NCI-H1694 treated with DMSO at 0.1 percent for 48 hours (cell line): ENCODE measurements at places on chromosomes 3 and 15.

DNA sequence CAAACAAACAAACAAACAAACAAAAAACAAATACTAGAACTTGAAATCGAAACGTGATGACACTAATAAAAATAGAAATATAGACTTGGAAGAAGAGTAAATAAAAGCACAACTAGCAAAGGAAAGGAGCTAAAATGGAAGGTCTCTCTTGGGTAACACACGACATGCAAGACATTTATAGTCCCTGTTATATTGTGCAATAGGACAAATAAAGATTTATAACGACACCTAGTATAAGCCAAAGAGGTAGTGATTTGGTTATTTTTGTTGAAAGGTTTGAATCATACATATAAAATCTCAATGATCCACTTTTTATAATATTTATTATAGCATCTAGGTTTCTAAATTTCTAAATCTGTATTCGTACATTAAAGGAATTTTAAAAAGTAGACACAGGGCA is 349.6 kb downstream of the CHST2 start:
- DNase-seq, result no peak

- DNase-seq, result no peak
Observed at GRCh38 chr3:141728355-141728892, 9.7 kb upstream of the RNF7 start.

GRCh38 chr3:141086188-141086587 is 35.0 kb downstream of the SPSB4 start:
- no peak for DNase-seq

DNA sequence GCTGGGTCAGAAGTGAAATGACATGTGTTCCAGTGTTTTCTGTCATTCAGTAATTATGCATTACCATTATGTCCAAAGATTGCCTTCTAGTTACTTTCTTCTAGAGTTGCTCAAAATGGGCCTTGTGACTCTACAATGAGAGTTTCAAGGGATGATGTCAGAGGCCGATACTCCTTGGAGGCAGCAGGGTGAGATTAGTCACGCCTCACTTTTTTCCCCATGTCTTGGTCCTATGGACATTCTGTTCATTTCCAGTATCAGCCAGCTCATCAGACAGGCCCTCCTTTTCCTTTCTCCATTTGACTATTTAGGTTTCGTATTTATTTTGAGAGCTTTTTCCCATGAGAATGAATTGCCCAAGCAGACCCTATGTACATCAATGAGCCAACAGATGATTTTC is 17.5 kb downstream of the VGLL3 start:
- no peak for DNase-seq

DNA sequence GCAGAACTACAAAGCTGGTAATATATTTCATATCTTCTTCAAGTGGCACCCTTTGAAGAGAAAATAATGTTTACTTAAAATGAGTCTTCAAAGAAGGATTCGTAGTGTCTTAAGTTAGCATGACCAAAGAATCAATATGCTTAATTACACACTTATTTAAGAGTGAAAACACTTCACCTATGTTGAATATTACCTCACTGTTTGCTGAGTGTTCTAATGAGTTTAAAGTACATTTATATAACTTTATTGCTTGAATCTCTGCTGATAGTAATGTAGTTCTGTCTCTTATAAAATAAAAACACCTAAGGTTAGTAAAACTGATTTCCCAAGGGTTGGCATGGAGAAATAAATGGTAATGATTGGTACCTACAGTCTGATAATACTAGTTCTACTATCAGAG is 143.3 kb upstream of the SLC2A2 start:
- no peak for DNase-seq

DNA sequence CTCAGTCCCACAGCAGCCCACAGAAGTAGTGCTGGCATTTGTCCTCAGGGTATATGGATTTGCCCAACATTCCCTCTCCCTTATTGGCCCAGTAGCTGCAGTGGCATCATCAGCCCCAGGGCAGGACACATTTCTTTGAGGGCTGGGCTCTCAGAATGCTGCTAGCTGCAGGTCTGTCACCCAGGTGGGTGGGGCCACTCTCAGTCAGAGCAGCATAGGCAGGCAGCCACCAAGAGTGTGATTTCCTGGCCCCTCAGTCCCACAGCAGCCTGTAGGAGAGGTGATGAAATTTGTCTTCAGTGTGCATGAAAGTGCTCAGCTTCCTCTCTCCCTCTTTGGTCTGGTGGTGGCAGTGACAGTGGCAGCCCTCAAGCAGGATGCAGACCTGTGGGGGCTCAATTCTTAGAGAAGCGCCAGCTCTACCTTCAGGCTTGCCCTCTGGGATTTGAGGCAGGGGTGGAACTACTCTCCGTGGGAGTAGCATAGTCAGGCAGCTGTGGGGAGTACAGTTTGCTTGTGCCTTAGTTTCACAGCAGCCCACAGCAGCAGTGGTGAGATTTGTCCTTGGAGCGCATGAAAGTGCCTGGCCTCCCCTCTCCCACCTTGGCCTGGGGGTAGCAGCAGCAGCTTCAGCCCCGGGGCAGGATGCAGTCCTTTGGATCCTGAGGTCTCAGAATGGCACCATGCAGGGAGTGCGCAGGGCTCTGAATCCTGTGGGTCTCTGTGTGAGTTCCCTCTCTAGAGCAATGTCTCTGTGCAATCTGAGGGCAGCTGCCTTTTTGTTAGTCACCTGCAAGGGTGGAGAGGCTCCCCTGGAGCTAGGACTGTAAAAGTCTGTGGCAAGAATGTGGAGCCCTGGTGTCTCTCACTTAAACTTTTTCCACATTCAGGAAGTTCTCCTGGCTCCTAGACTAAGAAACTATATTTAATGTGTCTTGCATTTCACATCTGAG is 1229.1 kb downstream of the ROBO2 start:
- no peak for DNase-seq

DNA sequence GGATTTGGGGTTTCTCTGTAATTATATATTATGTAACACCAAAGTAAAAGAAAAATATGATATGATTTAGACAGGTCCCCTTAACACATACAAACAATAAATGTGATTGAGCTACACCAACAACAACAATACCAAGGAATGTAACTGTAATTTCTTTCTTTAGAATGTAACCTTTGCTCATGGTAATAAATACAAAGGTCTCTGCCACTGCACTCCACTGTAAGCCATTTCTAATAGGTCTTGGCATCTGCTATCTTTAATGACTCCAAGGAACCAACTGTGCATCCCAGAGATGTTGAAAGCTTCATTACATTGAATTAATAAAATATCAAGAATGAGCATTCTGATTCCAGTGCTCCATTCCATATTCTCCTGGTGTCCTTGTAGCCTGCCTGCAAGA is 88.8 kb downstream of the PDZRN3 start:
- DNase-seq, result no peak

DNA sequence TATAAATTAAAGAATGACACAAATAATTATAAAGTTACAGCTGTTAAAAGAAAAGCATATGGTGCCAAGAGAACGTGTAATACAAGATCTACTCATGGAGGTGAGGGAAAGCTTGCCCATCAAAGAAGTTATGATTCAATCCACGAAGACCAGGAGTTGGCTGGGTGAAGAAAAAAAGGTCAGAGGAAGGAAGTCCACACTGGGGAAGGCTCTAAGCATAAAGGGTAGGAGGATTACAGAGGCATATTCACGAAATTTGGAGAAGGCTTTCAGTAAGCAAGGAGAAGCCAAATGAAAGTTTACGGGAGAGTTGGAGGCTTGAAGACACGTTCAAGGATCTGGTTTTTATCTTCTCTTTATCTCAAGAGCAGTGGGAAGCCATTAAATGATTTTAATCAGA is 1.8 kb upstream of the TGFBR2 start:
- DNase-seq, result no peak

- DNase-seq, result no peak
Observed at GRCh38 chr3:36942638-36943248, 2.1 kb downstream of the TRANK1 start.

DNA sequence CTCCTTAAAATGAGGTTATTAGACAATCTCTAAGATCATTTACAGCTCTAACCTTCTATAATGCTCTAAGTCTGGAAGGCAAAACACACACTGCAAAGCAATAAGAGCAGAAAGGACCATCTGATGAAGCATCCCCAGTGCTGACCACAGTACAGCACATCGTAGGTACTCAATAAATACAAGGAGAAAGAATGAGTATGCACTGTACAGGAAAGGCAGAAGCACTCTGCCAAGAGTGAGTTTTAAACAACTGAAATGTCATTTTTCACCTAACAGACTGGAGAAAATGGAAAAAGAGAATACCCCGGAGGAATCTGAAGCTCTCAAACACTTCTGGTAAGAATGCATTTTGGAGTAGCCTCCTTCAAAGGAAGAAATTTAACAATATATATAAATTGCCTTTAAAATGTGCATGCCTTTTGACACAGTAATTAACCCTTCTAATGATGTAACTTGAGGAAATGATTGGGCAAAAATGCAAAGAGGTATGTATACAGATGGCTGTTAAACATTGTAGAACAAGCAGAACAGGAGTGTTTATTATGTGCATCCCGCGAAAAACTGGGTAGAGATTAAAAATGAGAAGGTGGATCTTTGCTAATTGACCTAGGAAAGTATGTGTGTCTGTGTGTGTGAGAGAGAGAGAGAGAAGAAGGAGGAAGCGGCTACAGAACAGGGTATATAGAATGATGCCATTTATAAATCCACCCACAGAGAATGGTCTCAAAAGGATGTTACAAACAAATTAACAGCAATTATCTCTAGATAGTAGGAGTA is 8.0 kb upstream of the OXTR start:
- DNase-seq, result no peak

DNA sequence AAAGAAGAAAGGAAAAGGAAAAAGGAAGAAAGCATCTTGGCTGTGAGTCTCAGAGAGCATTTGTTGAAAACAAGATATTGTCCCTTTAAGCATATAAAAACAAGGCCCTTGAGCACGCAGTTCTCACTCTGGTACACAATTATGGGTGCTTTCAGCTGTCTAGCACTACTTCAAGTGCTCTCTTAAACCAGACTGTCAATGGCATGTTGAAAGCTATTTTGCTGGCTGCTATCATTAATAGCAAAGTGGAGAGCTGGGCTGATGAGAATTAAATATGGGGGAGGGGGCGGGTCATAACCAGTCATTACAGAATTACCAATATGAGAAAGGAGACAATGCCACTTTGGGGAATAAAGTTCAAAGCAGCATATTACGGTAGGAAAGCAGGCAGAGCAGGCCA is 9.3 kb downstream of the TLE3 start:
- no peak for DNase-seq

GRCh38 chr3:32105291-32106131 is 909 bp upstream of the GPD1L start:
- DNase-seq, result no peak

DNA sequence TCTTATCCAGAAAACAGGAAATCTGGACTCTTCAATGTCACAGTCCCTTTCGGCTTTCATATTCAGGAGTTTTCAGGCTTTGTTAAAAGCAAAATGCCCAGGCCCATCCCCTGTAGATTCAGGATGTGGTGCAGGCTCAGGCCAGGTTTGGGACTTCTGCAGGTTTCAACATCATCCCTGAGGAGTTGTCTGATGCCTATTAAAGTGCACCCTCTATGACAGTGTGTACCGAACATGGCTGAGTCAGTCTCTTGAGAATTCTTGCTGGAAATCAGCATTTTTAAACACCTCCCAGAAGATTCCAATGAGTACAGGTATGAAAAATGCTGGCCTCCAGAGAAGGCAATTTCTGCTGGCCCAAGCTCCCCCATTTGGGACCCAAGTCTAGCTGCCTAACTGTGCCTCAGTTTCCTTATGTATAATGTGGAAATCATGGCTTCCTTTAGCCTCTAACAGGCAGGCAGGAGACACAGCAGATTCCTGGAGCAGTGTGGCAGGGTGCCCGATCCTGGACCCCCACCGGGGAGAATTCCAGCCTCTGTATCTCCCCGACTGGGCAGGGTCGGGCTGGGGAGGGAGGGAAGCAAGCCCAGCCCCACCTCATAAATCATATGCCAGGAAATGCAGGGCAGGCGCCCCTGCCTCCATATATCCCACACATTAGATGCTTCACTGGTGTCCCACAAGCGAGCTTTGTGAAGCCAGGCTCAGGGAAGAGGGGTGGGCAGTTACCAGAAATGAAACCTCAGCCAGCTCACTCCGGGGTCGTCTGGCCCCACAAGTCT is 44.4 kb upstream of the SLC6A11 start:
- no peak for DNase-seq

GRCh38 chr15:94306700-94307650 is 75.6 kb downstream of the MCTP2 start:
- no peak for DNase-seq

- no peak for DNase-seq
Observed at GRCh38 chr3:69126216-69126615, 3.8 kb upstream of the LMOD3 start.

DNA sequence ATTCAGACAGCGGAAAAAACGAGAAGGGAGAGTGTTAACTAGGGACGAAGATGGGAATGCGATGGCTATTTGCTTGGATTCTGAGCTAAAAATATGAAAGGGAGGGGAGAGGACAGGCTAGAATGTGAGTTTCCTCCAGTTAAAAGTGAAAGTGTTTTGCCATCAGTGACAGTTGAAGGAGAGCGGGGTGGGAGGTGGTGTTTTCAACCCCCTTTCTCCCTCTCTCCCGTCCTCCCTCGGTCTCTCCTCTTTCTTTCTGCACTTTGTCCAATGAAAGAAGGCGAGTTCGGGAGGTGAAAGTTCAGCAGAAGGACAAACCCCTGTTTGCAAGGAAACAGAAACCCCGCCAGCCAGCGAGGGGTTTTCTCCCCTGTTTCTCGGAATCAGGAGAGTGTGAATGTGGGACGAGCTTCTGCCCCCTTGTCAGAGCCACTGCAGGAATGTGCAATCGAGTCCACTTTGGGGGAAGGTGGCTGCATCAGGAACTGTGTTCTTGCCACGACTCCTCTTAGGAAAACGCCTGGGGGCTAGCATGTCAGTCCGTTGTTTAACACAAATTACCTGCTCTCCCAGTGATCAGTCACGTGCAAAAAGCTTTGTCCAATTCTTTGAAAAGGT is 975 bp upstream of the FOXP1 start:
- no peak for DNase-seq

DNA sequence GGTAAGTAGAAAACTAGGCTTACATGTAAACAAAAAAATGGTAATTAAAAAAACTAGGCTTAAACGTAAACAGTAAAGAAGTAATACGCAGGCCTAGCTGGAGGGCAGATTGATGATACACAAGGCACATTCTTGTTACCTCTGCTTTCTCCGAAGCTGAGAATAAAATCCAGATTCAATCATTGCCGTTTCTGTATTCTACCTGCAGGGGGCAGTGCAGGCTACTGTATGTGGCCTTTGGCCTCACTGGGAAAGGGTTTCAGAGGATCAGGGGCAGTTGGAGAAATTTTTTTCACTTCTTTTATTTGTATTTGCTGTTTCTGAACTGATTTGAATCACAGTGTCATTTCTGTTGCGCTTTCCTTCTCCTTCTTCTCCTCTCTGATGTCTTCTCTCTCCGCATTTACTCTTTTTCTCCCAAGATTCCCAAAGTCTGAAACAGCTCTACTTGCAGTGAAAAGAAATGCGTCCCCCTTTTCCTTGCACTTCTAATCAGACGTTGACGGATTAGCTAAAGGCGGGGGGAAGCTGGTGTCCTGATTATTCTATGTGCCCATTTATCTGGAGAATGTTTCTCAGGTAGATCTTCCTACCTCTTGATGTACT is 67.1 kb upstream of the MCTP2 start:
- peak; percentile 37 for DNase-seq

GRCh38 chr3:57544181-57545125 is at the start of gene DNAH12:
DNAH12 (minus strand) TSS chr3:57544344; CDS start chr3:57542870, 1,474 bp downstream.
- peak; percentile 14 for DNase-seq
